ENCODE measurements at places on chromosomes 3 and 15.

GRCh38 chr15:82549199-82549665 is 9.0 kb upstream of the RPS17 start:
- no peak for DNase-seq

DNA sequence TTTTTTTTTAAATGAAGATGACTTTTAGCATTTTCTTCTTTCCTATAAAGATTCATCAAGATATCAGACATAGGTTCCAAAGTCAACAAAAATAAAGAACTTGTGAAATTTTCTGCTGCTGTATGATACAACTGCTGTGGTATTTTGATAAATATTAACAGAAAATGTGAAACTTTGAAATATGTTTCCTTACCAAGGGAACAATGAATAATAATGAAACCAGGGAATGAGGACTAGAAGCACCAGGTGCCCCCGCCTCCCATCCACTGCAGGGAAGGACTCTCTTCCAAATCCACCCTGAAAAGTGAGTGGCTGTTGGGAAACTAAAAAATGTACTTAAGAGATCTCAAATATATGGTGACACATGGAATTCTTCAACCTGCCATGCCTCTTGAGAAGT is 198.4 kb downstream of the FHIT start:
- DNase-seq: no peak

- no peak for DNase-seq
Measured at GRCh38 chr15:95326431-95327182, 1003.9 kb upstream of the NR2F2 start.

- DNase-seq: no peak
Measured at GRCh38 chr15:82937712-82938058, 14.8 kb downstream of the HOMER2 start.

DNA sequence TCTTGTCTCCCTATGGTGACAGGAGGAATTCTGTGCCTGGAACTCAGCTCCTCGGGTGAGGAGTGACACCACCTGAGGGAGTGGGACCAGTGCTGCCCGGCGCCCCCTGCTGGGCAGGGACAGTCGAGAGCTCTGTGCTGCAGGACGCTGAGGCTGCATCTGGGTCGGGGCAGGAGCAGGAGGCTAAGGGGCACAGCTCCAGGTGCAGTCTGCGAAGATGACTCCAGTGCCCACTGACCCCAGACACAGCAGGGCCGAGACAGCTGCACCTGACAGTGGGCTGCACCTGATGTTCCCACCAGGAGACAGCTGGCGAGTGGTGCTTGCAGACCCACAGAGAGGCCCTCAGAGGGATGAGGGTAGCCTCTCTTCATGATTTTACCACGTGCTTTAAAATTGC is 152.9 kb downstream of the ATP10A start:
- no peak for DNase-seq
